Activated naive CD4-positive, alpha-beta T cell treated with anti-CD3 and anti-CD28 coated beads for 36 hours (primary cell): ENCODE measurements at places on chromosomes 16 and 17.
A peak's percentile ranks its signal among the peaks of the same experiment; 100 is the strongest.

GRCh38 chr16:4762205-4762604 lies 4.8 kb downstream of the ZNF500 start:
- DNase-seq: no peak

GRCh38 chr16:50925758-50926357 lies 184.0 kb downstream of the CYLD start:
- no peak for DNase-seq

- peak; percentile 45 for DNase-seq
Observed at GRCh38 chr17:27657620-27658019, 26.6 kb downstream of the LGALS9 start.

DNA sequence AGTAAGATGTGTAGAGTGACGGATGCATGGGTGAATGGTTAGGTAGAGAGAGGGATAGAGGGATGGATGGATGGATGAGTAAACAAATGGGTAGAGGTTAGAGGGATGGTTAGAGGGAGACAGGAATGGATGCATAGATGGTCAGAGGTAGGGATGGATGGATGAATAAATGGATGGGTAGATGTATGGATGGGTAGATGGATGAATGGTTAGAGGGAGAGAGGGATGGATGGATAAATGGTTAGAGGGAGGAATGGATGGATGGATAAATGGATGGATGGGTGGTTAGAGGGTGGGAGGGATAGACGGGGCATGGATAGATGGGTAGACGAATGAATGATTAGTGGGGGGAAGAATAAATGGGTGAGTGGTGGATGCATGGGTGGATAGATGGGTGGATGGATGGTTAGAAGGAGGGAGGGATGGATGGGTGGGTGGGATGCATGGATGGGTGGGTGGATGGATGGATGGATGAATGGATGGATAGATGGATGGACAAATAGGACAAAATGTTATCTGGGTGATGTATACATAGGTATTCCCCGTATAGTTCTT lies 29.2 kb upstream of the SNN start:
- no peak for DNase-seq

DNA sequence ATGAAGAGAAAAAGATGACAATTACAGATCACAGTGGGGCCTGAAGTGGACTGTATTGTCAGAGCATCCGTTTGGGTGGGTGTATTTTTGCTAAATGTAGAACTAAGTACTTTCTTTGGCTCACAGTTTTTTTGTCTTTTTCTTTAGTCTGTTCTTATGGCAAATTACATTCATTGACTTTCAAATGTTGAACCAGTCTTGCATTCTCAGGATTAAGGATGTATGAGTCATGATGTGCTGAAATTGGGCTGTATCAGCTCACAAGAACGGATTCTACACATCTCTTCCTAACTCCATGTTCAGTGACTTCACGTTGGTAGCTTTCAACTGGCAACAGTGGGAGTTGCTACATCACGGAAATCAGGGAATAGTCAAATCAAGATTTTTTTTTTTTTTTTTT lies 66.5 kb downstream of the TEX2 start:
- DNase-seq: no peak

DNA sequence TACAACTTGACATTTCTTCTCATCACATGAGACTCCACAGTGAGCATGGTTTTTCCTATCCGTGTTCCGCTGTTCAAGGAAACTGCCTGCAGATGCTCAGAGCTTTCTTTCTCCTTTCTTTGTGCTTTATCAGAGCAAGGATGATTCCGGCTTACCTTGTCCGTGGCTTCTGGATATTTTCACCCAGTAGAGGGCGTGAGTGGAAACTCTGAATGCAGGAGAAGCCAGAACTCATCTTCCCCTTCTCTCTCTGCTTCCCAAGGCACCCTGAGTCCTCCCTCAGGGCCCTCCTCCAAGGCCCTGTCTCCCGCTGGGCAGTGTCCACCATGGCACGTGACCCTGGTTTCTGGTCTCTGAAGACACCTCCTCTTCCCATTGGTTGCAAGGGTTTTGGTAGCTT lies 721.1 kb upstream of the RBFOX1 start:
- DNase-seq: no peak

DNA sequence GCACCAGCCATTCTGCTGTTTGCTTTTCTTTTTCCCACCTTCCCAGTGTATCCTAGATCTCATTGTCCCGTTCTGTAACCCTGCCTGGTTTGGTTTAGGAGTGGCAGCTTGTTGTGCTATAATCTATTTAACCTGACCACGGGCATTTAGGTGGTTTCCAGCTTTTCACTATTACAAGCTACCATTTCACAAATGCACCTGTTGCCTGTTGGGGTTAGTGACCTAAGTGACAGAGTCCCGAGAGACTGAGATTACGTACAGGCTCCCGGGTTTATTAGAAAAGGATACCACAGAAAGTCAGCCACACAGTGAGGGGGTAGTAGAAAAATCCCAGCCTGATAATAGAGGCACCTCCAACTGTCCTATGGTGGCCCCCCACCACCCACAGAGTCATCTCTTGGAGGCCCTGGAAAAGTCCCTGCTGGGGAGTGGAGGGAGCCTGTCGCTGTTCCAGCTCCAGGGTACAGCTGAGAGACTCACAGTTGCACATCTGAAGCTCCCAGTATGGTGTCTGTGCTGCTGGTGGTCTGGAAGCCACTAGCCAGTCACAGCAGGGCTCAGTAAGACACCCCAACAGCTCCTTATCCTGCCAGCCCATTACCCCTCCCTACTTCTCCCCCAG lies 21.2 kb downstream of the CLEC16A start:
- peak; percentile 55 for DNase-seq

- DNase-seq: no peak
Observed at GRCh38 chr17:73390851-73391250, 79.0 kb upstream of the CDC42EP4 start.

DNA sequence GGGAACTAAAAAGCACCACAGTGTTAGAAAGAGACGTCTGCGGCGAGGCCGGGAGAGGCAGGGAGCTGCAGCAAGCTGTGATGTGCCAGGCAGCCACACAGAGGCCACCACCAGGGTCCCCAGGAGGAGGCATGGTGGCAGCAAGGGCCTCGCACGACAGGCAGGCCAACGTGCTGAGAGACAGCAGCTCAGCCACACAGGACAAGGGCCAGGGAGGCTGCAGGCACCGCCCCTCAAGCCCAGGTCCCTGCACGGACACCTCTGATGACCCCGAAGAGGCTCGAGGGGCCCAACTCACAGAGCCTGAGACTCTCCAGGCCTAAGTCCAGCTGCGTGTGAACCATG lies 5.7 kb downstream of the HAGH start:
- DNase-seq: no peak

DNA sequence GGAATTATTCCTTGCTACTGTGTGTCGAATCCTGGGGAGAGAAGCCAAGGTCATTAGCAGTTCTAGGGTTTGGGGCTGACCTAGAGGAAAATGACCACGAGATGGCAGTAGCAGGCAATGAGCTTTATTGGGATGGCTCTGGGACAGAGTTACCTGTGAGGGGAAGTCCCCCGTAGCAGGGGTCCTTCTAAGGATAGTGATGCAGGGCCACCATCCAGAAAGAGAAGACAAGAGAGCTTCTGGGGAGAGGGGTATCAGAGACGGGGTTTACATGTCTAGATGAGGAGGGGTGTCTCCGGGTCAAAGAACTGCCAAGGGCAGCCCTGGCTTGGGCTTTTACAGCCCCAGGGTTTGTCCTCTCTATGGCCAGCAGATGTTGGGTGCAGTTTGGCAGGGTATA lies 6.4 kb upstream of the GGT6 start:
- DNase-seq: peak; percentile 78

DNA sequence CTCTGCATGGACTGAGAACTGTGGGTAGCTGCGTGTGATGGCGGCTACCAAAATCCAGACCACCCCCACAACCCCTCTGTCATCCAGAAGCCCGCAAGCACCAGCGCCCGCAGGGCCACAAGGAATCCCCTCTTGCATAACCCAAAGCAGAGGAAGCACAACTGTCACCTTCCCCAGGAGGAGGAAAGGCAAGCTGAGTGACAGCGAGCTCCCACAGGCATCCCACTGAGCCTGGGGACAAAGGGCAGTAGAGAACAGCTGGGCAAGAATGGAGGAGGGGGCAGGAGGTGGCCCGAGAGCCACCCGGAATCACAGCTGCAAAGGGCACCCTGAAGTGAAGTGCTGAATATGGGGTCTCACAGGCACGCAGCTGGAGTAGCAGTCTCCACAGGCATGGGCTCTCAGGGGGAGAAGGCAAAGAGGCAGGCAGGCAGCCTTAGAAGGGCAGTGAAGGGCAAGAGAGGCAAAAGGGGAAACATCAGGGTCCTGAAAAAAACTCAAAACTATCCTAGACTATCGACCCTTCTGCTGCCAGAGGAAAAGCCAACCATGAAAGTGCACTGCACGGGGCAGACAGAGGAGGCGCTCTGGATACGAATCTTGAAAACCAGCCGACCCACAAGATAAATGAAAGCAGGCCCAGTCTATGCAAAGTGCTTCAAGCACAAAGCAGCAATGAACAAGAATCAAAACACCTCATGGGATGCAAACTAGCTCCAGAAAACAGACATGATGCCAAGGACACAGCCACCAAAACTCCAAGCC lies 17.1 kb downstream of the USP36 start:
- no peak for DNase-seq

DNA sequence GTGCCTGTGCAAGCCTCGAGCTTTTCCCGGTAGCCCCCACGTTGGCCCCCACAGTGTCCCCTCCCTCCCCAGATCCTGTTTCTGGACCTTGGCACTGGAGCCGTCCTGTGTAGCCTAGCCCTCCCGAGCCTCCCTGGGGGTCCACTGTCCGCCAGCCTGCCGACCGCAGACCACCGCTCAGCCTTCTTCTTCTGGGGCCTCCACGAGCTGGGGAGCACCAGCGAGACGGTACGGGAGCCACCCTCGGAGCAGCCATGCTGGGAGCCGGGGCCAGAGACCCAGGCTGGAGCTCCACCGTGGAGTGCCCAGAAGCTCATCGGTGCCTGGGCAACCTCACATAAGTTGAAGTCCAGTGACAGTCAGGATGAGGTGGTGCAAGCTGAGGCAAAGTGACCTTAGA lies 11.8 kb downstream of the RGS11 start:
- no peak for DNase-seq
